ENCODE measurements at places on chromosomes 6 and 20.
A peak's percentile ranks its signal among the peaks of the same experiment; 100 is the strongest.

DNA sequence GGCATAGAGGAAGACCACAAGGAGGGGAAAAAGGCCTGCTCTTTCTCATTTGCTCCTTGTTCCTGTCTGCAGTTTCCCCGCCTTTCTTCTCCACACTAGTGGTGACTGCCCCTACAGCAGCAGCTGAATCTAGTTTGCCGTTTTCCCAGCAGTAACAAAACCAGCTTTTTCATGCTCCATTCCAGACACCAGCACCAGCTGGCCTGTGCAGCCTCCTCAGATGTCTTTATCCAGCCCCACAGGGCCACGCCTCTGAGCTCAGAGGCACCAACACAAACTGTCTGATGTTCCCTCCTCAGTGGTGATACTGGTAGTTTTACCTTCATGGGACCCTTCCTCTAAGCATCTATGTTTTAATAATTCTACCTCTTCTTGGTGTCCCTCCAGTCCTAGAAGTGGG is 70.4 kb upstream of the SLC24A3 start:
- no peaks in the 10 kb centered on the region for H3K4me1 ChIP-seq
- no peak for DNase-seq
- H3K27ac ChIP-seq: no peak overlapping the region

- no peaks in the 10 kb centered on the region for H3K36me3 ChIP-seq
- DNase-seq: no peak
- H3K4me3 ChIP-seq: peak overlapping the region; percentile 29
- H3K27me3 ChIP-seq: no peaks in the 10 kb centered on the region
- H3K4me1 ChIP-seq: peaks cover 8% of the 10 kb centered on the region
- H3K27ac ChIP-seq: peak overlapping the region; percentile 83
These were observed 4.2 kb upstream of the UBE2J1 start for GRCh38 chr6:89356642-89357170.

GRCh38 chr20:62303340-62304226 is 786 bp downstream of the ADRM1 start:
- no peaks in the 10 kb centered on the region for H3K27me3 ChIP-seq
- peaks cover 34% of the 10 kb centered on the region for H3K4me1 ChIP-seq
- DNase-seq: peak; percentile 42
- peaks cover 33% of the 10 kb centered on the region for H3K36me3 ChIP-seq

GRCh38 chr20:60008130-60008808 is 50.0 kb downstream of the CDH26 start:
- DNase-seq: no peak
- H3K36me3 ChIP-seq: no peaks in the 10 kb centered on the region
- H3K4me3 ChIP-seq: no peak overlapping the region
- no peaks in the 10 kb centered on the region for H3K27me3 ChIP-seq

DNA sequence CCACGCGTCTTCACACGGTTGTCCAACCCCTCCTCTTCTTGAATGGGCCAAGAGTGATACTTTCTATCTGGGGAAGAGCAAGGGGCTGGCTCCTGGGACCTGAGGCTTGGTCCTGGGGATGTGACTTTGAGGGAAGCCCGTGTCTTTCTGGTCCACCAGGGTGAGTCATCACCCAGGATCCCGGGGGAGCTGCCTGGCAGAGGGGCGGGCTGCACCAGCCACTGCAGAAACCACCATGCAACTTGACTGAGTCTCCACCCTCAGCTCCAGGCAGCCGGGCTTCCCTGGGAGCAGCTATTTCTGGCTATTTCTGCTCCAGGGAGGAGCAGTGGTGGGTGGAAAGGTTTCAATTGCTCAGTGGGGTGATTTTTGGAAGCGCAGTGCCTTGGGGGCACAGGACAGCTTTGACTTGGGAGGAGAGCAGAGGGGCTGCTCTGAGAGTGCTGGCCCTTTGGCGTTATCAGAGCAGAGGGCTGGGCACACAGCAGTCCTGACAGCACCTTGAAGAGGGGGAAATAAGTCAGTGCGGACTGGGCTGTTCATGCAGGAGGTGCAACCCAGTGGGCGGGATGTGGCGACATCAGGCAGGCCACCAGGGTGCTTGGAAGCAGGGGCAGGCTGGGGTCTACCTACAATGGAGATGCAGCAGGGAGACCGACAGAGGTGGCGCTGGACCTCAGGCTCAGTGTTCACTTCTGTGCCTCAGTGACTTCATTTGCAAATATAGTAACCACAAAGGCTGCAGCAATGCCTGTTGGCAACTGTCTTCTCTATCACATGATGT is 45.1 kb upstream of the FAM83D start:
- peaks cover 74% of the 10 kb centered on the region for H3K4me1 ChIP-seq
- H3K27ac ChIP-seq: peak overlapping the region; percentile 65
- H3K36me3 ChIP-seq: no peaks in the 10 kb centered on the region
- DNase-seq: no peak
- H3K4me3 ChIP-seq: no peak overlapping the region

DNA sequence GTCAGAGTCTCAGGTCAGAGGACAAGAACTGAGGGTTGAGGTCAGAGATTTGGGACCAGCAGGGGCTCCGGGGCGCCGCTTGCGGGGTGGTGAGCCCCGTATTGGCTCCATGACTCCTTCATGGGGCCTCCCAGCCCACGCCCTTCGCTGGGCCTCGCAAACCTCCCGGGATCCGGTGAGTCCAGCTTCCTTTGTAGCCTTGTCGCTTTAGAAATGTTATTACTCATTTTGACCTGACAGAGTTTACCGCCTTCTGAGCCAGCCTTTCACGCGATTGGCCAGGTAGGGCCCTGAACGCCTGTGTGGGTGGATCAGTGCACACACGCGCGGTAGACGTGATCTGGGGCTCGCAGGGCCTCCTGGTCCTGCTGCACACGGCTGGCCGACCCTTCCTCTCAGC is 181.1 kb downstream of the ERMARD start:
- peaks cover 3% of the 10 kb centered on the region for H3K27me3 ChIP-seq
- no peak overlapping the region for H3K27ac ChIP-seq
- H3K4me3 ChIP-seq: no peak overlapping the region
- no peak for DNase-seq

DNA sequence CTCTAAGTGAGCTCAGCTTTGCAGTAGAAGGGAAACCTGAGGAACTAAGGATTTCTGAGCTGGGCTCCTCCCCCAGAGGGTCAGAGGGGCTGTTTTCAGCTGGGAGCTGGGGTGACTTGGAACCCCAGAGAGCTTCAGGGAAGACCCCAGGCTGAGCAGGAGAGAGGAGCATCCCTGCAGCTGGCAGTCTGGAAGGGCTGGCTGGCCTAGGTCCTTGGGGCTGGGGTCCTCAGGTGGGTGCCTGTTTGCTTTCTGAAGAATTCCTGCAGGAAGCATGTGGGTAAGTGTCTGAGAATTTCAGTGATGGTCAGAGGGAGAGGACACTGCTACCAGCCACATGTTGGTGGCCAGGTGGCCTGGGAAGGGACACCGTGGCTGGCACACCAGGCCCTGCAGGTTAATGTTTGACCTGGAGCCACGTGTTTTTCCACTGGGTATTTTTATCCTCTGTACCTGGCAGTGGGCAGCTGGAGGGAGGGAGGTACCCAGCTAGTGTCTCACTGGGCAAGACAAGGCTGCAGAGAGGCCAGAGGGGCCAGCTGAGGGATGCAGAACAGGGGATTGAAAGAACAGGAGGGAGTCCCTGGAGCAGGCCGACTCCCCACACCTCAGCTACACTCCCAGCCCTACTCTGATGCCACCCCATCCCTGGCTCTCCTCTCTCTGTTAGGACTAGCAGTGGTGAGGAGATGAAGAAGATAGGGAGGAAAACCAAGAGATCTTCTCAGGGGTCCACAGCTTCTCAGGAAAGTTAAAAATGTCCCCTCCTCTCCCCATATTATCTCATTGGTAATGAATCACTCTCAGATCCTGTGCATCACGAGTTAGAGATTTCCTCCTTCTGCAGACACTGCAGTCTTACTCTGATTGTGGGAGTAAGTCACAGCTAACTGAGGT is 143.6 kb downstream of the VEGFA start:
- H3K36me3 ChIP-seq: no peaks in the 10 kb centered on the region
- no peak for DNase-seq
- peaks cover 4% of the 10 kb centered on the region for H3K27me3 ChIP-seq
- H3K4me3 ChIP-seq: no peak overlapping the region
- H3K27ac ChIP-seq: no peak overlapping the region

- no peaks in the 10 kb centered on the region for H3K36me3 ChIP-seq
- DNase-seq: no peak
- no peak overlapping the region for H3K27ac ChIP-seq
- no peak overlapping the region for H3K4me3 ChIP-seq
- H3K27me3 ChIP-seq: no peaks in the 10 kb centered on the region
These were observed 19.7 kb upstream of the OGFRL1 start for GRCh38 chr6:71268735-71269437.

DNA sequence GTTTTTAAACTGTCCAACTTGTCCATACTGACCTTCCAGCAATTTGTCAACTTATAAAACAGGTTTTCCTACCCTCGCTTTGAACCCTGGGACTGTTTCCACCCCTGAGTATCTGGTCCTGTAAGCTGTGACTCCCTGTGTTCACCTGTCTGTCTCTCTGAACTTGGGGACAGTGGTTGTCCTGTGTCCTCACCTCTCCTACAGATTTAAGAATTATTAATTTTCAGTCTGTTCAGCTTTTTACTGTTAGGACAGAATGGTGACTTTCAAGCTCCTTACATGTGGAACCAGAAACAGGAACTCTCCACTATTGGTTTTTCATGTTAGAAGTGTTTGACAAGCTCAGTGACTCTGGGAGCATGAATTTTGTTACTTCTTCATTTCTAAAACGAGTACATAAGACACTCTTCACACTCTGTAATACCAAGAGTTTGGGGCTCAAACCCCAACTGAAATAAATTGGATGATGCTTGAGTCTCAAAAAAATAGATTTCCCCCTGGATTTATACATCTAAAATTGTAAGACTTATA is 713.9 kb downstream of the COL12A1 start:
- no peak overlapping the region for H3K4me3 ChIP-seq
- H3K27ac ChIP-seq: no peak overlapping the region
- H3K27me3 ChIP-seq: no peaks in the 10 kb centered on the region
- no peak for DNase-seq

- peaks cover 8% of the 10 kb centered on the region for H3K4me1 ChIP-seq
- peak; percentile 66 for DNase-seq
- no peaks in the 10 kb centered on the region for H3K27me3 ChIP-seq
- no peak overlapping the region for H3K4me3 ChIP-seq
- H3K27ac ChIP-seq: no peak overlapping the region
These were observed 66.1 kb downstream of the FAM50B start for GRCh38 chr6:3915076-3915791.
